ENCODE measurements at places on chromosomes 5 and 9.
A peak's percentile ranks its signal among the peaks of the same experiment; 100 is the strongest.

- DNase-seq = no peak
These were observed 27.8 kb downstream of the ZCCHC10 start for GRCh38 chr5:132998556-132998955.

GRCh38 chr5:97923496-97923895 lies 740.4 kb upstream of the RIOK2 start:
- DNase-seq = no peak

DNA sequence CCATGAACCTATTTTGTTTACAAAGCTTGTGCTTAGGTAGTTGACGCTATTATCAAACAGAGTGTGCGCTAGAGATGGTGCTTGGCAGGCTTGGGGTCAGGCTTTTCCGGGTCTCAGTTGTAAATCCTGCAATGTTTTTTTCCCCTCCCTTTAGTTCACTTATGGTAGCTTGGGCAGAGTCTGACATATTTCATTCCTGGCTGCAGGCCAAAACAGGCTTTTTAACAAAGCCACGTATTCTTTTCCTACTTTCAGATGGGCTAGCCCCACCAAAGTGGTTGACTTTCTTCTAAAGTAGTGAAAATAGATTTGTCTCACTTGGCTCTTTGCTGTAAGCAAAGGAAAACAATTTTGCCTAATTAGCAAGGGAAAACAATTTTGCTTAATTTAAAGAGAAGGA lies 58.0 kb upstream of the FBN2 start:
- no peak for DNase-seq

DNA sequence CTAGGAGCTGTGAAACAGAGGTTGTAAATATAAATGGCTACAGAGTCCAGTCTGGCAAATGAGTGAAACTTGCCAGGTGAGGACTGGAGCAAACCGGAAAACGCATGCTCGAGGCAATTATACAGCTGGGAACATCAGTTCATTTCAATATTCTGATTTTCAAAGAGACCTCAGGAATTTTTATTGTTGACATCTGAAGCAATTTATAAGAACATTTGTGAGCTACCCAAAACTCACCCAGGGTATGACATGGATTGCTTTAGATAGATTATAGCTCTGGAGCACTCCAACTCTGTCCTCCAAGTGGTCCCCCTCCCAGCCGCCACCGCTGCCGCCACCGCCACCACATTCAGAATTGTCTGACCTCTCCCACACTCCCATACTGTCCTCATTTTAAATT lies 84.6 kb upstream of the GRAMD2B start:
- no peak for DNase-seq

DNA sequence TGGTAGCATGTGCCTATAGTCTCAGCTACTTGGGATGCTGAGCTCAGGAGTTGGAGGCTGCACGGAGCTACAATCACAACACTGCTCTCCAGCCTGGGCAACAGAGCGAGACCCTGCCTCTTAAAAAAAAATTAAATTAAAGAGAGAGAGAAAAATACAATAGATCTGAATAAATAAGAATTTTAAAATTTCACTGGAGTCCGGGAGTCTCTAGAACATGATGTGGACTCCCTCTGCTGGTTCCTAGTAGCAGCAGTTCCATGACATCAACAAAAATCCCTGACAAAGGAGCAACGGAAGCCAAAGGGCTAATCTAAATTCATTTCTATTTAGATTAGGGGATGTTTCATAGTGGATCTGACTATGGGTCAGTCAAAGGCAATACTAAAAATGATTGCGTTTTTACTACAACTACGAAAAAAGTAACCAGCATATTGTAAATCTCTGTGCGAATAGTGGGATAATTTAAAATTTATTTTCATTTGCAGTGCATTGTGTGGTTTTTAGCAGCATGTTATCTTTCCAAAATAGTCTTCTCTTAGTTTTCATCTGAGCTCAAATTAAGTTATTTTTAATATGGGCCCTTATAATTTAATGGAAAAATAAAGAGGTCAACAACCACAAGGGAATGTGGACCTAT lies 6.7 kb downstream of the INIP start:
- DNase-seq = no peak

DNA sequence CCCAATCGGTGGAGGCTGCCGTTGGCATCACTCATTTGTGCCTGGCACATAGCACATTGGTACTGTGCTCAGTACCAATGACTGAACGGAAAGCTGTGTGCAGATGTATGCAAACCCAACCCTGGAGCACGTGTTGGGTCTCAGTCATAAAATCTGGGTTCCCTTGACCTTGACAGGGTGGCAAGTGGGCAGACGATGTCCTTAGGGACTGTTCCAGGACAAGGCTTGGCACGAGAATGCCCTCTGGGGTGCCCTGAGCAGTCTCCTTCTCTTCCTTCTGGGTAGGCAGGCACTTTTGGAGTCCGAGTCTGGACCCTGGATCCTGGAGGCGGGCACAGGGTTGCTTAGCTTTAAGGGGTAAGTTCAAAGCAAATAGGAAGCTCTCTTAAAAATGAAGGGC lies 75.8 kb downstream of the MACROH2A1 start:
- no peak for DNase-seq

DNA sequence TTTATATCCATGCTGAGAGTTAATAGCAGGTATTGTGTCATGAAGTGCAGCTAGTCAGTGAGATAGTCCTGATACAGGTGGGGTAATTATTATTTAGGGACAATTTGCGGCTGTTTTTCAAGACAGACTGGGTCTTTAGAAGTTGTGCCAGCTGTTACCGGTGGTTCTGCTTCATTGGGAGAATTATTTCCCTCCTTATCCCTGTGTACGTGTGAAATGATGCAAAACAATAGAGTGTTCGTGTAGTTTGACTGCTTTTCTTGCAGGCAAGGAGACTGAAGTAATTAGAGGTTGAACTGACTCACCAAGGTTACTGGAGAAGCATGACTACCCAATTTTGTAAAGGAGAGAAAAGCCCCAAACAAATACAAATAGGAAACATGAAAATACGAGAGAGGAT lies 101.7 kb downstream of the ARRDC3 start:
- DNase-seq = peak; percentile 83

- no peak for DNase-seq
These were observed 265.3 kb downstream of the KCTD16 start for GRCh38 chr5:144436007-144436406.

GRCh38 chr5:14025569-14026286 lies 81.2 kb upstream of the DNAH5 start:
- DNase-seq = no peak

DNA sequence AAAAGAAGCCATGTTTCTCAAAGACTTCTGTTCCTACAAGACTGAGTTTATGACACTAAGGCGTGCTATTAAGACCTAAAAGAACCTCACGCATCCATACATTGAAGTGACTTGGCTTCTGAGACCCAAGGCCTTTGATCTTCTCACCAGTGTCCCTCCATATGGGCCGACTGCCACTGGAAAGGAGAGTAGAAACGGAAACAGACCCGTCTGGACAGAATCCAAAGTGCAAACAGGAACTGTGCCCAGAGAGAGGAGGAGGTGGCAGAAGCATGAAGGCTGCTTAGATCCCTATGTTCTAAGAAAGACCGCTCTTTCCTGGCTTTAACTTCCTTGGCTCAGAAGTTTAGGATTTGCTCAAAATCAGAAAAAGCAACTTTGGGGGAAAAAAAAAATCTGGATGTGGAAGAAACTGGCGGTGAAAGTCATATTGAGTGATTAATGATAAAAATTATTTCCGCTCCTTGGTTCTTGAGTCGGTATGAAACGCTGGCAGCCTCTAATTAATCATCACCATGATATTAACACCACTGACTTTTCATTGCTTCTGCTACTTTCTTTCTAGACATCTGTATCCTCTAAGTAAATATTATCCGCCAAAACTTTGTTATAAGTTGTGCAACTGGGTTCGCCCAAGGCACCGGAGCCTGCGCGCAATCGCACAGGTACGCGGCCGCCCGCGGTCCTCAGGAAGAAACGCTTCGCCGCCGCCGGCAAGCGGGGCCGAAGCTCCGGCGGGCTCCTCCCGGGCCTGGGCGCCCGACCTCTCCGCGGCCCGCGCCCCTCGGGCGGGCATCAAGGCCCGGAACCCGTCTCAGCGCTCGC lies 726 bp downstream of the DAP start:
- DNase-seq = no peak

- peak; percentile 11 for DNase-seq
These were observed 3.1 kb upstream of the GNPDA1 start for GRCh38 chr5:142015781-142016533.

DNA sequence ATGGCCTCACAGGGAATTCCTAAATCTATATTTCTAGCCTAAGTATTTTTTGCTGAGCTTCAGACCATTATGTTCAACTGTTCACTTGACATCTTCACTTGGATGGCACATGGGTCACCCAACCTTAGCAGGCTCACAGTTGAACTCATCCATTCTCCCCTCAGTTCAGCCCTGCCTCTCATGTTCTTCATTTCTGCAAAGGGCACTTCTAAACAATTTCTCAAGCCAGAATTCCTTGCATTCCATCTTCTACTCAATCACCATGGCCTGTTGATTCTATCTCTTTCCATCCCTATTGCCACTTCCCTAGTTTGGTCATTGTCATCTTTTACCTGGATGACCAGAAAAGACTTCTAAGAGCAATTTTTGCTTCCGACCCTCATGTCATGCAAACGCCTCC lies 7.3 kb upstream of the RGS3 start:
- no peak for DNase-seq

DNA sequence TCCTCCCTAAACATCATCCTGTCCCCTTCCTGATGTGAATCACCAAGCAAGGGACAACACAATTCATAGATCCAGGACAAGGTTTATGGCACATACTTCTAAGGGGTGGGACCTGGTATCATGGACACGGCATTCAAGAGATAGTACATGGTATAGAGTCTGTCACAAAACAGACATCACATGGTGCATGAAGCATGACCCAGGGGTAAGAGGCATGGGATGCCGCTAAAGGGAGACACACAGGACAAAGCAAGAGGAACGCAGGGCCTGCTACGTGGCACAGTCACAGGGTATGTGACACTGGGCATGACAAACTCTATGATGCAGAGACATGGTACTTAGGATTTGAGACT lies 20.7 kb downstream of the GSN start:
- DNase-seq = no peak

Data from skeletal muscle cell (primary cell).